ENCODE measurements at places on chromosomes 3 and 15.
A peak's percentile ranks its signal among the peaks of the same experiment; 100 is the strongest.

DNA sequence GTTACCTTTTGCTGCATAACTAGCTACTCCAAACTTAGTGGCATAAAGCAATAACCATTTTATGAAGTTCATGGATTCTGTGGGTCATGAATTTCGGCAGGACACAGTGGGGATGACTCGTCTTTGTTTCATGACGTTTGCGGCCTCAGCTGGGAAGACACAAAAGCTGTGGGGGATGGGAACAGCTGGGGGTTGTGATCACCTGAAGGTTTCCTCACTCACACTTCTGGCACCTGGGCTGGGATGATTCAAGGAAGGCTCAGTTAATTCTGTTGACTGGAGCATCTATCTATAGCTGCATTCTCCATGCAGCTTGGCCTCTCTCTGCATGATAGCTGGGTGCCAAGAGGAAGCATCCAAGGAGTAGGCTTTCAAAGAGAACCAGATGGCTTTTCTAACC lies 332.8 kb downstream of the ULK4 start:
- no peak for DNase-seq
- H3K4me3 ChIP-seq: no peak overlapping the region
- peaks cover 2% of the 10 kb centered on the region for H3K36me3 ChIP-seq
- no peaks in the 10 kb centered on the region for H3K4me1 ChIP-seq

DNA sequence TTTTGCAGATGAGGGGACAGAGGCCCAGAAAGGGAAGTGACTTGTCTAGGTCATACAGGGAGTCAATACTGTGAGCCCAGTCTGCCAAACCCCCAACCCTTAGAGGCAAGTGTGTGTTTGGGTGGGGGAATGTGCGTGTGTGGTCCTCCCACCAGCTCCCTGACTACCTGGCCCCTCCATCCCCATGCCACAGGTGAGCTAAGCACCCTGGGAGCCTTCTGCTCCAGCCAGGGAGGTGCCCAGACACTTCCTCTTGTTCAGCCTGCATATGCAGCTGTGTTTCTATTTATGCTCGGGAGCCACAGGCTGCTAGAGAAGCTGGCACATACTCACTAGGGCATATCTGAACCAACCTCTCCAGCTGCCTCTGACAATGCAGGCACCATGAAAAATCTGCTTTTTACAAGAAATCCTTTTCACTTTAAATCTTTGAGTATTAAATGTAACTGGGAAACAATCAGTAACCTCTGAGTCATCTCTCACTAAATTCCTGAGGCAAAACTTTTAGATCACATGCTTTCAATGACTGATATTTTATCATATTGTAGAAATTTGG lies 20.7 kb downstream of the TBC1D2B start:
- H3K4me1 ChIP-seq: peaks cover 73% of the 10 kb centered on the region
- peak overlapping the region; percentile 58 for H3K4me3 ChIP-seq
- H3K36me3 ChIP-seq: peaks cover 14% of the 10 kb centered on the region
- peak overlapping the region; percentile 97 for H3K27ac ChIP-seq

DNA sequence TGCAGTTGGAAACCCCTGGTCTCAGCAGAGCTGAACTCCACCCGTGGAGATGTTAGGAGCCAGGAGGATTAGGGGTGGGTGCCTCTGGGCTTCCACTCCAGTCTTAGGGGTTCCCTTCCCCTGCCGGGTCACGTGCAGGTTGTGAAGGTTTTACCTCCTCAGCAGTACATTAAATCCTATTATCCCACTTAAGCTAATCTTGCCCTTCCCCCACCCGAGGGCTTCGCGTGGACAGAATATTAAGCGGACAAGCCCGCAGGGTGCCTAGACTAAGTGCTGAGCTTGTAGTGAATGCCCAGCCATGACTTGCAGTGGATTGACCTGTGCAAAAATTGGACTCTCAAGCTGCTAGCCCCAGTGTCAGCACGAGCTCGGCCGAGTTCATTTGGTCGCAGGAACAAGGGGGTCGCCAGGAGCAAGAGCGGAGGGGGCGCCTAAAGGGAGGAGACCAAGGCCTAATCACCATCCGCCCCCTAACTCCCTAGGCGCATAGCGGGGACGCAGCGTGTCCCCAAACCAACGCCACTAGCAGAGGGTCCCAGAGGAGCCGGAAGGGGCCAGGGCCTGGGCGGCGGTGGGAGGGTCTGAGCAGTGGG lies 498 bp upstream of the SEMA4B start:
- H3K36me3 ChIP-seq: peaks cover 2% of the 10 kb centered on the region
- H3K27me3 ChIP-seq: no peaks in the 10 kb centered on the region
- peak overlapping the region; percentile 25 for H3K27ac ChIP-seq
- H3K4me1 ChIP-seq: peaks cover 27% of the 10 kb centered on the region

DNA sequence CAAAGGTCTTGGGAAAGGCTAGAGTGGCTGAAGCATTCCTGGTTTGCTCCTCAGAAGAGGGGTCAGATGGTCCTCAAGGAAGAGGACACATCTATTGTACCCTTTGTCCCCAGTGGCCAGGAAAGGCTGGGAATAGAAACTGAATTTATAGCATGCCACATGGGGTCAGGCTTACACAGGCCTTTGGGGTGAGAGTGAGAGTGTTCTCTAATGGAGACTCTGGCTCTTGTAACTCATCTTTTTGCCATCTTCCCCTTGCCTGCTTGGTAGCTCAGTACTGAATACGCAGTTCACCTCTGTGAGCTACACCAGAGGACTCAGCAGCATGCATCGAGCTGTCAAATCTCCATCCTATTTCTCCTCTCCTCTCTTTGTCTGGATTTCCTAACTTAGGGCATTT lies 87.5 kb downstream of the ATP2B2 start:
- H3K27me3 ChIP-seq: peaks cover 21% of the 10 kb centered on the region
- no peaks in the 10 kb centered on the region for H3K36me3 ChIP-seq
- peaks cover 5% of the 10 kb centered on the region for H3K4me1 ChIP-seq
- no peak overlapping the region for H3K4me3 ChIP-seq
- DNase-seq: no peak
- H3K27ac ChIP-seq: no peak overlapping the region

DNA sequence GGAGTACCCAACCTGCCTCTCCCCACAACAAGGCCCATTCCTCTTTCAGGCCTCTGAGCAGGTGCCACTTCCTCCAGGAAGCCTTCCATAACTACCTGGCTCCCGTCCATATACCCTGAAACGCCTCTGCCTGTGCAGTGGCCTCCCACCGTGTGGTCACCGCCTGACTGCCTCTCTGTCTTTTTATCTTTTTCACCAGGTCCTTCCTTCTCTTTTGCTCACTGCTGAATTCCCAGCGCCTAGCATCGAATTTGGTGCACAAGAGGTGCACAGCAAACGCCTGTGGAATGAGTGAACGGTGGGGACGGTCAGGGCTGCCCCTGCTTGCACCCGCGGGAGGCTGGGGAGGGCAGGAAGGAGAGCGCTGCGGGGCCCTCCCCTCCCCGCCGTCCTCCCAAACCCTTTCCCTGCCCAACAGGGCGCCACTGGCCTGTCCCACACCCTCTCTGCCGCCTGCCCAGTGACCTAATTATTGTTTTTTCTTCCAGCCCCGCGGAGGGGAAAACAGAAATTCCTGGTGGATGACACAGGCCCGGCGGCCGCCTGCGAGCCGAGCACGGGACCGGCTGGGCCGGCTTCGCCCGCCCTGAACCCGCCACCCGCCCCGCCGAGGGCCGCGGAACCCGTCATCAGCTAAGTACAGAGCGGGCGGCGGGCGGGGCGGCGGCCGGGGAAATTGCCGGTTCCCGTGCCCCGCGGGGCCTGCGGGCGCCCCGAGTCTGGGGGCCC lies 140.1 kb downstream of the SMAD6 start:
- H3K36me3 ChIP-seq: no peaks in the 10 kb centered on the region
- peaks cover 56% of the 10 kb centered on the region for H3K27me3 ChIP-seq
- no peak for DNase-seq
- no peak overlapping the region for H3K27ac ChIP-seq
- H3K4me1 ChIP-seq: no peaks in the 10 kb centered on the region

Measured in central memory CD8-positive, alpha-beta T cell (primary cell).